ENCODE measurements at places on chromosomes 12 and 14.

DNA sequence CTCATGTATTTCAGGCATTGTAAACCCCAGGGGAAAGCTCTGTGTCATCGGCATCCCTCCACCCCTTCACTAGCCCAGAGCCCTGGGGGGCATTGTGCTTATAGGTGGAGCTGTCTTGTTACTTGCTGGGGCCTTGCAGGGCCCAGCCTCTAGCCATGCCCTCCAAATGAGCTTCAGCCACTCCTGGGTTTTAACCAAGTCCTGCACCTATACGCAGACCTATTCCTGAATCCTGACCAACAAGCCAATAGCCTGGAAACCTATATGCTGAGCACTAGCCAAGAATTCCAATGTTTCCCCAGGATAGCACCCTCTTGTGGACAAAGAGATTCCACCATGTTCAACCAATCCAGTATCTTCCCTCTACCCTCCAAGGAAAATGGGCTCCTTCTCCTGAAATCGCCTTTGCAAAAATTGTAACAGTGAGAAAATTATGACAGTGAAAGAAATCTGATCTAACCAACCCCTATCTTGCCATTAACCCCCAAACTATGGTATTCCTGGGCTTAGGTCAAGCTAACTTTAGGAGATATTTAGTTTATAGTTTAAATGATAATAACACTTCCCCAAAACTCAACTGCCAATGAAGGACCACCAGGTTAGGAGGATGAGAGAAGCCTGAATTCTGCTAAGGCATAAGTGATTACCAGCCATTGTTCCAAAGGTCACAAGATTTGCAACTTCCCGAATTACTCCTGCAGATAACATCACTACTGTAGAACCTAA lies 55.5 kb downstream of the TTC7B start:
- no peak for DNase-seq

- no peak for DNase-seq
Observed at GRCh38 chr12:96605684-96606083, 116.3 kb downstream of the CFAP54 start.

DNA sequence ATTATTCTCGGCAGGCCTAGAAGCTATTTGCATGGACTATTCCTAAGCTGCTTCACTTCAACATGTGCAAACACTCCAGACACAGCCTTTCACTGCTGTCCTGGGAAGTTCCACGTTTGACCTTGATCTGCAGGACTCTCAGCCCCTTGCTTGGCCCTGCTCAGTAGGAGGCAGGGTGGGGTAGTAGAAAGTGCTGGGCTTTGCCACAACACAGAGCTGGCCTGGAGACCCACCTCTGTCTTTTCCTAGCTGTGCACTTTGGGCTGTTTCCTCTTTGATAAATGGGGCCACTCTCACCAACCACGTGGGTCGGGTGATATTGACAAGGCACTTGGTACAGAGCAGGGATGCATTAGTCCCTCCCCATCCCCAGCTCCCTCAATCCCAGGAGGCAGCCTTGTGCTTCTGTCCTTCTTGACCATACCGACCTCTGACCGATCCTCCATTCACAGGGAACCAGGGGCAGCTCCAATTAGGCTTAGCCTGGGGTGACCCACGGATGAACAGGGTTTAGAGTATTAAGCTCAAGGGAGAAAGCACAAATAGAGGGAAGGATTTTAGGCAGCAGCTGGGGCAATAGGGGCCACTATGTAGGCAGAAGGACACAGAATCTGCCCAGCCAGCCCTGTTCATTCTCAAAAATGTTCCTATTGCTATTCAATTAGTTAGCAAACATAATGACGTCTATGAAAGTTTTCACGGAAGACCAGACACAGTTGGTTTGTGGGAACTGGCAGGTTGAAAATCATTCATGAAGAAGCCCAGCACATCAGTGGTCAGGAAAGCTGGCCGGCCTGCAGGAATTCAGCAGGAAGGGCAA lies 63.3 kb downstream of the SYNE3 start:
- no peak for DNase-seq

GRCh38 chr12:26135010-26135420 lies 10.2 kb upstream of the BHLHE41 start:
- no peak for DNase-seq

DNA sequence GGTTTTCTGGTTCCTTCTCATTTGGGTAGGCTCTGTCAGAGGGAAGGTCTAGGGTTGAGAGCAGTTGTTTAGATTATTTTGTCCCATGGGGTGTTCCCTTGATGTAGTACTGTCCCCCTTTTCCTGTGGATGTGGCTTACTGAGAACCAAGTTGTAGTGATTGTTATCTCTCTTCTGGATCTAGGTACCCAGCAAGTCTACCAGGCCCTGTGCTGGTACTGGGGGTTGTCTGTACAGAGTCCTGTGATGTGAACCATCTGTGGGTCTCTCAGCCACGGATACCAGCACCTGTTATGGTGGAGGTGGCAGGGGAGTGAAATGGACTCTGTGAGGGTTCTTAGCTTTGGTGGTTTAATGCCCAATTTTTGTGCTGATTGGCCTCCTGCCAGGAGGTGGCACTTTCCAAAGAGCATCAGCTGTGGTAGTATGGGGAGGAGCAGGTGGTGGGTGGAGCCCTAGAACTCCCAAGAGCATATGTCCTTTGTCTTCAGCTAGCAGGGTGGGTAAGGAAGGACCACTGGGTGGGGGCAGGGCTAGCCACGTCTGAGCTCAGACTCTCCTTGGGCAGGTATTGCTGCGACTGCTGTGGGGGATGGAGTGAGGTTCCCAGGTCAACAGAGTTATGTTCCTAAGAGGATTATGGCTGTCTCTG lies 179.3 kb upstream of the BTG1 start:
- no peak for DNase-seq

DNA sequence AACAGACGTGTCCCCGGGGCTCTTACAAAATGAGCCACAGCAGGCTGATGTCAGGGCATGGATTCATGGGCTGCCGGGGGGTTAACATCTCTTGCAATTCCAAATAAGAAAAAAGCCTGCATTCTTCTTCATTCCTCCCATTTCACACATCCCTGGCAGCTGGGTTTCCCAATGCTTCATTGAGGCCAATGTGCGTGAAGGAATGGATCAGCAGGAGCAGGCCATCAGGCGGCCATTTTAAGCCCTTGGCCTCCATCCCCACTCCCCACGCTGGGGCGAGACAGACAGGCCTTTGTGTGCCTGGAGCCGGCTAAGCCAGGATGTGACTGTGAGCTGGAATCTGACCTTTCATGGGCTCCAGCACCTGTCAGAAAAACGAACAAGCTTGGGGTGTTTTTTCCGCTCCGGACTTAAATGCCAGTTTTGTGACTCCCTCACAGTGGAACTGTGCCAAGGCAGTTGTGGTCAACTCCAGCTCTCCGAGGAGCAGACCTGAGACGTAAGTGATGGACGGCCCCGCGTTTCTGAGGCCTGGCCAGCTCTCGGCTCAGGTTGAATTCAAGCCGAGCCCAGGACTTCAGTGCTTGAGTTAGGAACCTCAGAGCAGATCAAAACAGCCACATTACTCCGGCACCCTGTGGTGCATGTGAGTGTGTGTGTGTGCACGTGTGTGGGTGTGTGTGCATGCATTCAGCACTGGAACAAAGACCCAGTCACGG lies 133.1 kb downstream of the TMEM30B start:
- DNase-seq, result peak; percentile 89

GRCh38 chr14:29846339-29847055 lies 81.2 kb downstream of the PRKD1 start:
- DNase-seq, result no peak

GRCh38 chr12:11875414-11875935 lies 195.3 kb upstream of the BCL2L14 start:
- peak; percentile 63 for DNase-seq

DNA sequence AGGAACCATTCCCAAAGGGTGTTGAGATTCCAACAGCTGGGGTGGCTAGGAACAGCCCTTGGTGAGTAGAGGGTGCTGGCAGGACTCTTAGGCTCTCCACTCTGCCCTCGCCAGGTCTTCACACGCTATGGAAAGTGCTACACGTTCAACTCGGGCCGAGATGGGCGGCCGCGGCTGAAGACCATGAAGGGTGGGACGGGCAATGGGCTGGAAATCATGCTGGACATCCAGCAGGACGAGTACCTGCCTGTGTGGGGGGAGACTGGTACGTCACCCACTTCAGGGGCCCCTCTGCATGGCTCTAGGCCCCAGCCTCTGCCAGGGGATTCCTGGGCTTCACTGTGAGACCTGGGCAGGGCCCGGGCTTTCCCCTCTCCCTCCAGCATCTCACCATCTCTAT lies 8.0 kb upstream of the SMARCD1 start:
- no peak for DNase-seq

GRCh38 chr12:94260717-94261116 lies 112.3 kb downstream of the PLXNC1 start:
- DNase-seq, result no peak

DNA sequence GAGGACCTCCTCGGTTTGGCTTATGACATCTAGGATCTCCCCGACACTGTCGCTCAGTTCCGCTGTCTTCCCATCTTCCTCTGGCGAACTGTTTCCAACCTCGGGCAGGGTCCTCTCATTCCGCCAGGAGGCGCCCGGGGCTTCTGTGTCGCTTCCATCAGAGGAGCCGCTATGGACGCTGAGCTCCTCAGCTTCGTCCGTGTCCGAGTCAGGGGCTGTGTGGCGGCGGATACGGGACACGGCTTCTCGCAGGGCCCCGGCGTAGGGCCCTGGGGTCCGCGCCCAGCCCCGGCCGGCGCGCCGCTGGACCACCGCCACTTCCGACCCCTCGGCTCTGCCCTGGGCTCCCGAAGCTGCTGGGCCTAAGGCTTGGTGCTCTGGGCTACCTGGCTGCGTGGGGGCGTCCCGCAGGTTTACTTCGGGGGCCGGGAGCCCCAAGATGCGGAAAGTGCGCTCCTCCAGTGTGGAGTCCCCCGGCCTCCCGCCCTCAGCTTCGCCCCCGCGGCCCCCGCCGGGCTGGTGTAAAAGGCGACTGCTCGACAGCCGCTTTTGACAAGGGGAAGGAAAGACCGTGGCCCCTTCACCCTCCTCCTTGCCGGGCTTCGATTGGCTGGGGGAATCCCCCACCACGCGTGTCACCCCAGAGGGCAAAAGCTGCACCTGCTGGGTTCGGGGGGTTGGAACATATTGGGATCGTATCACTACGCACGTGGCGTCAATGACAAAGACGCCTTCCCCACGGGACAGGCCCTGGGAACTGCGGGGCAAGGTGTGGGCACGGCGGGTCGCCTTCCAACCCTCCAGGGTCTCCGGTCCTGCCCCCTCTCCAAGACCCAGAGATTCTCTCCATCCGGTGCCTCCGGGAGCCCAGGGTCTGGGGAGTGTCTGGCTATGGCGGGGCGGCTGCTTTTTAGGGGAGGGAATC lies 2.1 kb downstream of the DDN start:
- no peak for DNase-seq

DNA sequence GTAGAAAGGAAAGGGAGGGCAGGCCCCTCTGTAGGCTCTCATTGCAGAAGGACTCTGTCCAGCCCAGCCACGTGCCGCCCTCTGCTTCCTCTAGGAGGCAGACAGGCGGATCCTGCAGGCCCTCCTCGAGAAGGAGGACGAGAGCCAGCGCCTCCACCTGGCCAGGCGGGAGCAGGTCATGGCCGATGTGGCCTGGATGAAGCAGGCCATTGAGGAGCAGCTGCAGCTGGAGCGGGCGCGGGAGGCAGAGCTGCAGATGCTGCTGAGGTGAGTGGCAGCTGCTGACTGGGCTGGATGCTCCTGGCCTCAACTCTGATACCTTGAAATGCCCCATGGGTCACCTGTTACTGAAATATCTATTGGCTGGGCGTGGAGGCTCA lies 10.9 kb downstream of the TCHP start:
- peak; percentile 43 for DNase-seq

DNA sequence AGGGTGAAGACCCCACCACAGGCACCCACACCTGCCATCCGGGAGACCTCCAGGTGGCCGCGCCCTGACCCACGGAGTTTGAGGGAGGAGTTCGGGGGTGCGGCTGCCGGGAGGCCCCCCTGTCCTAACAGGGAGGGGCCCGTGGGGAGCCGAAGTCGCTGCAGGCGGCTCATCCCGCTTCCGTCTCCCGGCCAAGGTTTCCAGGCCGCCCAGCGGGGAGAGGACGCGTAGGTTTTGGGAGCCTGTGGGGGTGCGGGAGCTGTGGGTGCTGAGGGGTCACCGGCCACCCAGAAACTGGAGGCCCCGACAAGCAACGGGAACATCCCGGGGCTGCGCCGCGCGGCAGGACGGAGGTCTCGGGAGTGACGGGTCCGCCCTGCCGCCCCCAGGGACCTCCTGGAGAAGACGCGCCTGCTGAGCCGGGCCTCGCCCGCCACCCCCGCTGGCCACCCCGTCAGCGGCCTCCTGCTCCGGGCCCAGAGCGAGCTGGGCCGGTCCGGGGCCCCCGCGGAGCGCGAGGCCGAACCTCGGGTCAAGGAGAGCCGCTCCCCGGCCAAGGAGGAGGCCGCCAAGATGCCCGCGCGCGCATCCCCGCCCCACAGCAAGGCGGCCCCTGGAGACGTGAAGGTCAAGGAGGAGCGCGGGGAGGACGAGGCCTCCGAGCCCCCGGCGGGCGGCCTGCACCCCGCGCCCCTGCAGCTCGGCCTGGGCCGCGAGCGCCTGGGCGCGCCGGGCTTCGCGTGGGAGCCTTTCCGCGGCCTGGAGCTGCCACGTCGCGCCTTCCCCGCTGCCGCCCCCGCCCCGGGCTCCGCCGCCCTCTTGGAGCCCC lies 27.6 kb downstream of the LRCOL1 start:
- DNase-seq, result no peak

GRCh38 chr12:114406316-114406983 lies 506 bp upstream of the TBX5 start:
- no peak for DNase-seq

DNA sequence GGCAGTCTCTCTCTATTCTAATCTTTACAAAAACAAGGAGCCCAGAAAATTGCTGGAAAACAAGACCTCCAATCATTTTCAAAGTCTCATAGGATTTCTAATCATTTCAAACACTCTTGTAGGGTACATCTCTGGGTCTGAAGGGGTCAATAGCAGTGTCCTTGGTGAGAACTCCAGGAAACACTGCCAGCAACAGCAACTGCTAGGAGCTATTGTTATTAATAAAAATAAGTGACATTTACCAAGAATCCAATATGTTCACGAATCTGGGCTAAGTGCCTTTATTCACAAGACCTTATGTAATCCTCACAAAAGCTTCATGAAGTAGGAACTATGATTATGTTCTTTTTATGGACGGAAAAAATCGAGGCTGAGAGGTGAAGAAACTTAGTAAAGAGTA lies 72.8 kb downstream of the TTC7B start:
- no peak for DNase-seq

DNA sequence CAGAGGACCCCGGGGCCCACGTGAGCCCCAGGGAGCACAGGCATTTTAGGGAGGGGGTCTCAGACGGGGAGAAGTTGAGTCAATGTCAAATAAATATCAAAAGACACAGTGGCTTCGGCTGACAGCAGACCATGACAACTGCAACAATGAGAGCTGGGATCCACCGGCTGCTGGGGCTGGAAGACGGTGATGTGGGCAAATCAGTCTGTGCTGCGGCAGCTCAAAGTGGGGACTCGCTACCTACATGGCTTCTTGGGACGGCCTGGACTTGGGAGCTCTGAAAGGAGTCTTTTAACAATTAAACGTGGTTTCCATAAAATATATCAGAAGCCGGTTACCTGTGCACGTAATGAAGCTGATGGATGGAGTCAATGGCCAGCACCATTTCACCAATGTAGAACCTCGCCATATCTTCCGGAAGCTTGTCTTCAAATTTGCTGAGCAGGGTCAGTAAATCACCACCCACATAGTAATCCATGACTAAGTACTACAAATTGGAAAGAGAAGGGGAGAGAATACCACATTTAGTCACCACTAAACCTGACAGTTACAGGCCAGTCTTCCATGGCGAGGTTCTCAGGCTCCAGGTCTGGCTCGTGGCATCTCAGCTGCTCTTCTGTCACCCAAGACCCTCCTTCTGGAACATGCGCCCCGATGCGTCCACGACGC lies 58.0 kb downstream of the CDC42BPB start:
- no peak for DNase-seq

GRCh38 chr12:124433147-124433874 lies 134.1 kb downstream of the NCOR2 start:
- no peak for DNase-seq

- DNase-seq, result no peak
Observed at GRCh38 chr12:88062474-88062873, 33.3 kb upstream of the C12orf50 start.
